ENCODE measurements at places on chromosomes 5 and 9.

GRCh38 chr9:137919649-137920141, 42.1 kb downstream of the CACNA1B start:
- no peak for DNase-seq

DNA sequence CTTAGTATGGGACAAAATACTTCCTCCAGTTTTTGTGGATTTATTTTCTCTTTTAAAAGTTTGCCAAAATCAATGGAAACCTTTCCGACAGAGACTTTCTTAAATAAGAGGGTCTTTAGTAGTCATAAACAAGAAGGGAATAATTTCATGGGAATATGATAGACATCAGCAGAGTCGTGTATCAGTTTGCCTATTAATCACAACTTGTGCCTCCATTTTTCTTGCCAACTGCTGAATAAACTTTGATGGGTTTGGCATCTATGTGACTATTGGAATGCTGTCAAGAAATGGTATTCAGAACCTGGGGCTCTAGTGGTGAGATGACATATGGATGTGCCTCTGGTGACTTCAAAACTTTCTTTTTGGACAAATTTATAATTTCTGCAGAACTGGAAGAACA, 1668.2 kb downstream of the MAT2B start:
- DNase-seq = no peak

DNA sequence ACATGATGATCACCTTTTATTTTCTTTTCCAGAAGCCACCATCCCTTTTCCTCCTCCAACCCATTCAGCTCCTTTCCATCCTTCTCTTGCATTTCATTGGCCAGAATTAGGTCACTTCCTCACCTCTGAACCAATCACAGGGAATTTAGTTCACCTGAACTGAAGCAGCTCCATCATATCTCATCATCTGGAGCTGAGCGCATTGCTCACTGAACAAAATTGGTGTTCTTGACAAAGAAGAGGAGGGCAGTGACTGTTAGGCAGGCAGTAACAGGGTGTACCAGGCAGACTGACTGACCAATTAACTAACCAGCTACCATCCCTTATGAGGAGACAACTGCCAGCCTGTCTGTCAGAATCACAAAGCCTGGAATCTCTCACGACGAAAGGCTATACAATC, 1.8 kb upstream of the ZNF354A start:
- no peak for DNase-seq

- DNase-seq = no peak
These were observed at the start of gene SPAAR for GRCh38 chr9:35909274-35909673. Gene SPAAR, plus strand, starts transcription at chr9:35909490. Its CDS starts 974 bp downstream, at chr9:35910464.

DNA sequence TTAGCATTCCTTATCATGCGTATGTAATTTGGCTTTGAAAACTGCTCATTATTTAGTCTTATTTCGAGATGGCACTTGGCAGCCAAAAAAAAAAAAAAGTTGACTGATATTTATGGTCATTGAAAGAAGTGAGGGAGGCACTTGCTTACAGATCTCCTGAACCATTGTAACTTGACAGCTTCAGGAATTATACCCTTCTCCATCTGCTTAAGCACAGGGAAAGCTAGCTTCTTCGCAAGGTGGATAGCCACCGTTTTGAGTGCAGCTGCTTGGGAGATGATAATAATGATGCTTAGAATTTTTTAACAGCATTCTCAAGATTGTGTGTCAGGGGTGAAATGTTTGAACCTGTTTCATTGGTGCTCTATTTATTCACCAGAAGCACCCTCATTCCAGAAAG, 116.1 kb downstream of the GIN1 start:
- no peak for DNase-seq

GRCh38 chr9:137918331-137919094, 40.9 kb downstream of the CACNA1B start:
- no peak for DNase-seq

- no peak for DNase-seq
These were observed 258.2 kb downstream of the MCTP1 start for GRCh38 chr5:95026718-95027117.

- DNase-seq = no peak
These were observed 10.0 kb upstream of the SEPTIN8 start for GRCh38 chr5:132787076-132787475.

DNA sequence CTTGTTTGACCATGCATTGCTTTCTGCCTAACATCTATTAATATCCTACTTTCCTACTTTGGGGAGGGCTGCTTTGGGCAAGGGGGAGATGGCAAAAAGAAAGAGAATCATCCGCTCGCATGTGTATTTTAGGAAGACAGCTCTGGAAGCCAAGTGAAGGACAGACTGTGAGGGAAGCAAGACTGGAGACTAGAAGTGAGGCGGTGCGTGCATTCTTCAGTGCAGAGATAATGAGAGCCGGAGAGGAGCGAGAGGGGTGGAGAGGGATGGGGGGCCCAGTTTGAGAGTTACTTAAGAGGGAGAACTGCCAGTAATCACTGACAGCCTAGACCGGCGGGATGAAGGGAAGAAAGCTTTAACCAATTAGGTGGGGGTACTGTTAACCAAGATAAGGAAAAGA, 151.7 kb upstream of the RAPGEF1 start:
- no peak for DNase-seq

DNA sequence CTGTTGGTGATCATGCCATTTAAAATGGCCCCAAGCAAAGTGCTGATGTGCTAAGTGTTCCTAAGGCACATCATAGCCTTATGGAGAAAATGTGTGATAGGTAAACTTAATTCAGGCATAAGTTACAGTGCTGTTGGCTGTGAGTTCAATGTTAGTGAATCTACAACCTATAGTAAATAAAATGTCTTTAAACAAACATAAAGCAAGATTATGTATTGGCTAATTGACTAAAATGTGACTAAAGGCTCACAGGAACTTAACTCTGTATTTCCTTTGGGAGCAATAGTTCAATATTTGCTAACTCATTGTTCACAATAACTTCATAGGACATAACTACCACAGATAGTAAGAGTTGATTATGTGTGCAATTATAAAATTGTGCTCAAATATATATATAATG, 49.4 kb upstream of the LRRC19 start:
- no peak for DNase-seq

GRCh38 chr9:32969270-32969669, 32.2 kb downstream of the APTX start:
- DNase-seq = no peak

DNA sequence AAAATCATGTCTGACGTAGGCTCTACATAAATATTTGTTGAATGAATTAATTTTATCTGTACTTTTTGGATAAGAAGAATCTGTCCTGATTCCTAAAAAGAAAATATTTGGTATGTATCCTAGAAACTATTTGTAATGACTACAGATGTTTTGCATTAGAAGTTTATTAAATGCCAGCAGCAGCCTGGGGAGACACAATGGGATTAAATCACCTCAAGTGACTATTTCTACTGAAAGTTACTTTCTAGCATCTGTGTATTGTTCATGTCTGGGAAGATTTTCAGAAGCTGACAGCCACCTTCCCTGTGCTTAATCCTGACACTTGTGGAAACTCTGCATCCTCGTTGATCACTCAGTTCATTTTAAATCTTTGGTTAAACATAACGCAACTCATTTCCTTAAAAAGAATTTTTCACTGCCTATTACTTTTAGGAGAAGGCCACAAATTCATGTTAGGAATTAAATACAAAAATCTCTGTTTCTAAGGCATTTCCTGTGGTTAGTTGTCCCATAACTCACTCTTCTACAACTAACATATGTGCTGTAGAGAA, 209.3 kb upstream of the PPP1R2B start:
- DNase-seq = no peak

DNA sequence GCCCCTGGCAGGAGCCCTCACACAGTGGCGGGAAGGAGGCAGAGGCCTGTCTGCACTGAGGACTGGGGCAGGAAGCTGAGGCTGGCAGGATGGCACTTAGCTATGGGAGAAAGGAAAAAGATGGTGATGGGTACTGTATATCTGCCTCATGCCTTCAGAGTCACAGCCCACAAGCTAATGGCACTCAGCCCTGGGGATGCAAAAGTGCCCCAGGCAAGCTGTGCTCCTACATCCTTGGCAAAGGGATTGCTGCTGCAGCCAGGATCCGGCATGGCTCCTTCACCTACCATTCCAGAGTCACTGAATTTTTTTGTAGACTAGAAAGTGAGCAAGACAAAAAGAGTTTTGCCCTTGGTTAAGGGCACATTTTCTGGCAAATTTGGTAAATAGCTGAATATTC, 8.7 kb downstream of the ACSL6 start:
- DNase-seq = no peak

DNA sequence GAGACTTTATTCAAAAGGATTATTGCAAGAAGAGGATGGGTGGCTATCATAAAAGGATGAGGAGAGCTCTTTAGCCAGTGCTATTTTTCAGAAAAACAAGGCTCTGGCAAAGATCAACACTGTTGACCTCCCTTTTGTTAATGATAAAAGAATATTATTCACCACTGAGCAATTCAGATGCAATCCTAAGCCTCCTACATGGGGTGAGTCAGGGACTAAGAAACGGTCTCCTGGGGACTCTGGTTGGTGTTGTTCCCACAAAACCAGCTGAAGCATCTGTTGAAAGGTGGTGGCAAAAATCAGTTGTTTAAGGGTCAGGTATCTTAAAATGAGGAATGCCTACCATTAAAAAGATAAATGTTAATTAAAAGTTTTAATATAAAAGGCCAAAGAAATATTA, 7.7 kb upstream of the GCNT1 start:
- DNase-seq = no peak

DNA sequence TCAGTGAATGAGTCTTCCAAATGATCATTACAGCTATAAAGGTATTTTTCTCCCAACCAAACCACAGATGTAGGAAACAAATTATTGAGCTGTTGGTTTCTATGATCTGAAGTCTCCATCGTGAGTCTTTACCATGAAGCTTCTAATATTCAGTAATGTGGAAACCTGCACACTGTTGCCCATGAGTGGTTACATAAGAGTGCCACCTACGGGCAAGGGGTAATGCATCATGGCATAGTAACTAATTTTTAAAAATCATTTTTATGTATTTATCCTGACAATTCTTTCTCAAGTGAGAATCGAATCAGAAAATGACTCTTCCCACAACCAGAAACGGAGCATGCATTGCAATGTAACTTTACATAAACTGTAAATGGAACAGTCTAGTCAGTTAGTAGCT, 282.5 kb upstream of the SMARCA2 start:
- DNase-seq = no peak

DNA sequence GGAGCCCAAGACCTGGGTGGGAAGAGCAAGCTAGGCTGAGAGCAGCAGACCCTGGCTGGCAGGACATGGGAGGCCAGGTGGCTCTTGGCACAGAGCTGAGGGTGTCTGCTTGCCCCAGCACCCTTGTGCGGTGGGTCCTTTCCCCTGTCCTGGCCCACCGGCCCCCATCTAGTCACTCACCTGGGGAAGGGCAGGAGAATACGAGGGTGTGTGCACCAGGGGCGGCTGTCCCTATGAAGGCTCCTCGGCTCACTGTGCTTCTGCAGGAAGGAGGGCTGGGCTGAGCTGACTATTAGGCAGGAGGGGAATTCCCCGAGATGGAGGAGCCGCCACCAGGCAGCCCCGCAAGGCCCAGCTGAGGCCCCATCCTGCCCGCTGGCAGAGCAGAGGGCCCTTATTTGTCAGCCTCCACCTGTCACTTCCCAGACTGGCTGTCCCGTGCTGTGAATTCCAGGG, 6.1 kb upstream of the TNIP1 start:
- no peak for DNase-seq

- peak; percentile 59 for DNase-seq
These were observed 87.1 kb downstream of the PDE6A start for GRCh38 chr5:149857499-149857898.

Data from RWPE1 (cell line).